ENCODE measurements at places on chromosomes 12 and 14. TPM values are rescaled to one million over a fixed set of nuclear protein-coding genes. Genes with fewer than 3 reads are reported as not detected.

DNA sequence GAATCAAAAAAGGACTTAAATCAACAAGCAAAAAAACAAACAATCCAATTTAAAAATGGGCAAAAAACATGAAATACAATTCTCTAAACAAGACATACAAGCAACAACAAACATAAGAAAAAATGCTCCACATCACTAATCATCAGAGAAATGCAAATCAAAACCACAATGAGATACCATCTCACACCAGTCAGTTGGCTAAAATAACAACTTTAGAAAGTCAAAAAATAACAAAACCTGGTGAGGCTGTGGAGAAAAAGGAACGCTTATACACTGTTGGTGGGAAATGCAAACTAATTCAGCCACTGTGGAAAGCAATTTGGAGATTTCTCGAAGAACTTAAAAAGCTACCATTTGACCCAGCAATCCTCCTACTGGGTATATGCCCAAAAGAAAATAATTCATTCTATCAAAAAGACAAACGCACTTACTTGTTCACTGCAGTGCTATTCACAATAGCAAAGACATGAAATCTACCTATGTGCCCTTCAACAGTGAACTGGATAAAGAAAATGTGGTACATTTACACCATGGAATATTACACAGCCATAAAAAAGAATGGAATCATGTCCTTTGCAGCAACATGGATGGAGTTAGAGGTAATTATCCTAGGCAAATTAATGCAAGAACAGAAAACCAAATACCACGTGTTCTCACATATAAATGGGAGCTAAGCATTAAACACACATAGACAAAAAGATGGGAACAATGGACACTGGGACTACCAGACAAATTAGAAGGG, 26.9 kb downstream of the PRKD1 start:
- DNase-seq, result no peak

Gene RFX4
- not detected for total RNA-seq

GRCh38 chr12:15152456-15152855, 68.8 kb downstream of the RERG start:
- DNase-seq, result no peak

GRCh38 chr14:95200404-95200803, 43.1 kb upstream of the DICER1 start:
- DNase-seq, result peak; percentile 18

- DNase-seq, result peak; percentile 24
Measured at GRCh38 chr14:74239848-74240793, 872 bp downstream of the VSX2 start.

Gene NRXN3
- total RNA-seq, result 0.11 TPM

- peak; percentile 76 for DNase-seq
Measured at GRCh38 chr14:51979088-51979709, 10.1 kb upstream of the RTRAF start.

- no peak for DNase-seq
Measured at GRCh38 chr14:58641509-58641908, 3.7 kb downstream of the DACT1 start.

DNA sequence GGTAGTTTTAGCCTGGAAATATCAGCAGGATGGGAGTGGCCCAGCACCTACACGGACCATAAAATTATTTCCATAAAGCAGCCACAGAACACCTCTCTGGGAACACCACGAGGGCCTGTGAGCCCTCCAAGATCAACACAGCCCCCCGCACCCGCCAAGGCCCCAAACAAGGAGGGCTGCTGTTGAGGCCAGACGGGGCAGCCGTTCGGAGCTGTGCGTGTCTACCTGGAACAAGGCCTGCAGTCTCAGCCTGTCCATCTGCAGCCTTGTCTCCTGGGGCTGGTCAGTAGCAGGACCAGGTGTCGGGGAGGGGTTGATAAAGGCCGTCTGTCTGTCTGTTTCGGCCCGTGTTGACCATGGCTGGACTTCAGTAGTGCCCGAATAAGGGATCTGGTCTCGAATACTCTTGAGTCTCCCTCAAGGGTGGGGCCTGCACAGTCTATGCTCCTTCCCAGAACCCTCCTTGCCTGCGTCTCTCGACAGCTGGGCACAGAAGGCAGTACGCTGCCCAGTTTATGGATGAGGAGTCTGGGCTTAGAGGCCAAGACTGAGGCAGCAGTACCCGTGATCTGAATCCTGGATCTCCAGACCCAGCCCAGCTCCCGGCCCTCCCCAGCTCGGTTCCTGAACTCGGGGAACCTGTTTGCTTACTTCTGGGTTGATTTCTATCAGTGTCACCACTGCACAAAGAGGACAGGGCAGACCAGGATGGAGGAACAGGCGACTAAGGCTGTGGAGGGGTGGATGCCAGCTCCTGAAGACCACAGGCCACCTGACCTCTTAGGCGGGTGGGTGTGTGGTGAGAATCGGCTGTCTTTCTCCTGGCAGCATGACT, 23.1 kb upstream of the DLK1 start:
- DNase-seq, result no peak

Gene LBHD2
- total RNA-seq, result not detected

Gene ADIPOR2
- total RNA-seq, result 29.9 TPM

DNA sequence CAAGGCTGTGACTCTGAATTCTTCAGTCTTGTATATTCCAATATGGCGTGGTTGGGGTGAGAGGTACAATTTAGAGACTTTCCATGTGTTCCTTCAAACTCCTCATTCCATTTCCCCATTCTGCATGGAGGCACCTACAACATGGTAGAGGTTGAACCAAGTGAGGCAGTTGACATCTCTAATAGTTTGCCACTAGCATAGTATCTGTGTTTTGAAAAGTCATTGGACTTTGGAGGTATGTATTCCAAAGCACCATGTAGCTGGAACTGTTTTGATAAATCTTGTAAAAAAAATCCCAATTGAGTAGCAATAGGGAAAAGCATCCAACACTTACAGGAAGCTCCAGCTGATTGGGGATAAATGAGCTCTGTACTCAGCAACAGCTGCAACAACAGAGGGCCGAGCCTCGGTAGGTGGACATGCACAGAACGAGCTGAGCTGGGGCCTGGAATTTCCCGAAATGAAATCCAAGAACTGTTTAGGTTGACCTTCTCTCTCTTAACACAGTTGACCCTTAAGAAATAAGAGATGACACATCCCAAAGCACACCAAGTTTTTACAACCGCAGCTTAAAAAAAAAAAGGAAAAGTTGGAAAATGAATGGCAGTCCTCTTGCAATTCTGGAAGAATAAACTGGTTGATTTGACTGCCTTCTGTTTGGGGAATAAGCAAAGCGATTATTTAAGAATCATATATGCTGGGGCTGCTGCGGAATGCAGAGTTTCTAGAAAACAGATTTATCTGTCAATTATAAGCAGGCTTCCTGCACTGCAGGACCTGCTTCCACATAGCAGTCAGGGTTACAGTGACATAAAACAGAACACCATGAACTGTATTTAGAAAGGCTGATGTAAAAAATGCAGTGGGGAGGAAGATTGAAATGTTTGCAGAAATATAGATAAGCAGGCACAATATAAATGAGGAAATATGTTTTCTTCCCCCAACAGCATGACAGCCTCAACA, 194.6 kb upstream of the KRR1 start:
- peak; percentile 96 for DNase-seq

Measured in Daoy (cell line).